ENCODE measurements at places on chromosomes 3 and 15.

DNA sequence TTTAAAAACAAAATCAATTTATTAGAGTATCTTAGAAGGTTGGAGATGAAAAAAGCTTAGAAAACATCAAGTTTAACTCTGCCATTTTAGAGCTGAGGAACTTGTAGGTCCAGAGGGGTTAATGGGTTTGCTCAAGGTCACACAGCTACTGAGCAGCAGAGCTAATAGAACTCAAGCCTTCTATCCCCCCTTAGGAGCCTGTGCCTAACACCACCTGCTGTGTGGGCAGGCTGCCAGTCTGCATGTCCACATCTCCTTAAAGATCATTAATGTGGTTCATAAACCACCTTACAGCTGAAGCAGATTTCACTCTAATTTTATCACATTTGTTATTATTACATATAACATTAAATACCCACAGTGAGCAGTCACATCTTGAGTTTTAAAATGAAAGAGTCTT is 14.1 kb upstream of the SLC35G2 start:
- DNase-seq: no peak

DNA sequence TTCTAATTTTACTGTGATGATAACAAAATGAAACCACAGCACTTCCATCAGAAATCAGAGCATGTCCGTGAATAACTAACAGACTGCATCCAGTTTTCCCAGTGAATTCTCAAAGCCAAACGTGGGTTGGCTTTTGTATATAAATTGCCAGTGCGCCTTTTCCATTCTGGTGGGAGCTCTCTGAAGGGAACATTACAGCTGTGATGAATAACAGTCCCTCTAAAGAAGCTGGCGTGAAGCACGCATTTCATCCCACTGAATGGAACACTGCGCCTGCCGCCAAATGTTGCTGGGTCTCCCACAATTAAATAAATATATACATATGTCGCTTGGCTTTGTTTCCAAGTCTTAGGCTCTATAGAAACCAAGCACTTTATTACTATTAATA is 113.0 kb upstream of the PFN2 start:
- DNase-seq: no peak

- no peak for DNase-seq
Observed at GRCh38 chr15:76480267-76480666, 143.7 kb downstream of the ISL2 start.

DNA sequence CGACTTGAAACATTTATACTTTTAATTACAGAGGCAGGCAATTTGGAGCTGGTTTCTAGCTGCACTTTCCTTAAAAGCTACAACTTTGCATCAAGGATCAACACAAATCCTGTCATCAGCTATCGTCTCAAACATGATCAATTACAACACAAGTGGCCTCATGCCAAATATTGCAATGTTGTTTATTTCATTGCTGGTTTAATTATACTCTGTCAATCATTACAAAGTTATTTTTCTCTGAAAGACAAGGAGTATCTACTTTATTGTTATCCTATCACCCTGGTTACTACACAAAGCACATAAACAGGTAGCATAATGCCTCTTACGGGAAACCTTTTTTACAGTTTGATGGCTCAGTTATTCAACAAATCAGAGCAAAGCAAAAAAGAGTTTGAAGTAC is 58.0 kb upstream of the FOXB1 start:
- peak; percentile 36 for DNase-seq

DNA sequence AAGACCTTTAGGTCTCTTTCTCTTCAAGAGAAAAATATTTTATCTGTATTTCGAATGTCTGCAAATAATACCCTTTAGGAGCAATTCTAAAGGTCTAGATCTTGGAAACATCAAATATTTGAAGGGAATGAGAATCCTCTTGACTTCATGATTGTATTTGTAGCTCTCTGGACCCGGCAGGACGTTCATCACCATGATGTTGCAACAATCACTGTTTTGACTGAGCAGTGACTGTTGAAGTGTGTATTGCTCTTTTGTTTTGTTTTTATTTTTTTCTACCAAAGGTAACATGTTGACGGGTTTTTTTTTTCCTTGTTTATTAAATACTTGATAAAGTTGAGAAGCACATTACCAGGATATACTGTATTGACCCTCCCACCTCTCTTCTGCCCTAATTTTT is 55.3 kb upstream of the CCR4 start:
- no peak for DNase-seq

DNA sequence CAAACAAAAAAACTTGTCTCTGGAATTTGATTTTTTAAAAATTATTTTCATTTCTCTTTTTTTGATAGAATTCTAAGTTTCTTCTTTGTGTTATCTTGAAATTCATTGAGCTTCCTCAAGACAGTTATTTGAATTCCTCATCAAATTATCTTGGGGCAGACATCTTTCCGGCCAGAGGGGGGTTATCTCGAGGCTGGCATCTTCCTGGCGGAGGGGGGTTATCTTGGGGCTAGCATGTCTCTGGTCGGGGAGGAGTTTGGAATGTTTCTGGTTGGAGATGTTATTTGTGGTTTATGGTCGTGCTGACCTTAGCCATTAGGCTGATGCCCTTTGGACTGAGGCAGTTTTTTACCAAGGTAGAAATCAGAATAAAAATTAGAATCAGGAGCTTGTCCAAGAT is 15.9 kb upstream of the TUBGCP5 start:
- no peak for DNase-seq

- peak; percentile 78 for DNase-seq
Observed at GRCh38 chr3:152269056-152269830, 514 bp downstream of the MBNL1 start.

DNA sequence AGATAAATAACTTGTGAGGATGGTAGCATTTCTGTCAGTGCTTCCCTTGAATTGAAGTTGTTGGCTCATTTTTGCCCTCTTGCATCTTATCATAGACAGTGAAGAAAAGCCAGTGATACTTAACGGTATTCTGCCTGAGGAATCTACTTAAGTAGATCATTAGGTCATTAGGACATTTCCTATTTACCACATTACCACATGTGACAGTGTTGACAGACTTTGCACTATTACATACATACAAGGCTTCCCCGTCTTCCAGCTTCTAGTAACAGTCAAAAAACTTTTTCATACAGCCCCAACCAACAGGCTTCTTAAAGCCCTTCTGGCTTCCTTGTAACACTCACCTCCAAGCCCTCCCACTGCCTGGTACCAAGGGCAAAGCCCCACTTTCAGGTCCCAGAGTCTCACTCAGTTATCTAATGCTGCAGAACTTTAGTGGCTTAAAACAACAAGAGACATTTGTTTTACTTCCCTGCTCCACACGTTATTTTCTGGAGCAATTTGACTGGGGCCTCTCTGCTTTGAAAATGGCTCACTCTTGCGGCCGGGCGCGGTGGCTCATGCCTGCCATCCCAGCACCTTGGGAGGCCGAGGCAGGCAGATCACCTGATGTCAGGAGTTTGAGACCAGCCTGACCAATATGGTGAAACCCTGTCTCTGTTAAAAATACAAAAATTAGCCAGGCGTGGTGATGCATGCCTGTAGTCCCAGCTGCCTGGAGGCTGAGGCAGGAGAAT is 40.0 kb downstream of the ASB7 start:
- no peak for DNase-seq

DNA sequence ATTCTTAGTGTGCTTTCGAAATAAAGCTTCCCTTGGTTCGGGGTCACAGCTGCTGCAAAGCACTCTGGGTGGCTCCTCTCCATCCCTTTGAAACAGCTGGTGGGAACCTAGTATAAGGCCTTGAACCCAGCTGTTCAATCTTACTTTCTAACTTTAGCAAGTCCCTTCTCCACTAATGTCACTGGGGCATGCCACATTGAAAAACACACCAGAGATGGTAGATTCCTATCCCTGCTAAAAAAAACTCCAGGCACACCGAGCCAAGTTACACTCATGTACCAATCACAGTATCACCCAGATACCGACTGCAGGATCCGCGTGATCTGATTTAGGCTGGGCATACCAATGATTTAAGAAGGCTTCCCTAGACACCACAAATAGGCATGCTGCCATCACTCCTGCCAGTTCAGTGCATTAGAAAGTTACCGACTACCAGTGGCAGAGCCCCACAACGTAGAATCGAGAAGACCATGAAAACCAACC is 65.0 kb downstream of the WWTR1 start:
- DNase-seq: no peak

GRCh38 chr3:69012100-69012799 is 1.2 kb downstream of the EOGT start:
- no peak for DNase-seq

- DNase-seq: no peak
Observed at GRCh38 chr15:48774484-48774883, 36.4 kb downstream of the CEP152 start.
